ENCODE measurements at places on chromosomes 4 and X.

- DNase-seq = no peak
Observed at GRCh38 chrX:20740443-20740842, 473.7 kb upstream of the RPS6KA3 start.

DNA sequence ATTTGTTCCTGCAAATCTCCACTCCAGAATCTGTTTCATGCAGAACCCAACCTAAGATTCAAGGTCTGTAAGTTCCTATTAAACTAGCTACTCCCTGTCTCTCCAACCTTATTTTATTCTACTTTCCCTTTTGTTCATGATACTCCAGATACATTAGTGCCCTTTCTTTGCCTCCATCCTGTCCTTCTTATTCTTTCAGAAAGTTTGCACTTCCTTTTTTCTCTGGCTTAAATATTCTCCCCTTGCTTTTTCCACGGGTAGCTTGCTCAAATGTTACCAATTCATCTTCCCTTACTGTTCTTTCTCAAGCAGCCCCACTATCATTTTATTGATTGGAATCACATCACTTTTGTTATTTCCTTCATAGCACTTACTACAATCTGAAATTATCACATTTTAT lies 72.1 kb downstream of the CAMK2D start:
- DNase-seq = no peak

DNA sequence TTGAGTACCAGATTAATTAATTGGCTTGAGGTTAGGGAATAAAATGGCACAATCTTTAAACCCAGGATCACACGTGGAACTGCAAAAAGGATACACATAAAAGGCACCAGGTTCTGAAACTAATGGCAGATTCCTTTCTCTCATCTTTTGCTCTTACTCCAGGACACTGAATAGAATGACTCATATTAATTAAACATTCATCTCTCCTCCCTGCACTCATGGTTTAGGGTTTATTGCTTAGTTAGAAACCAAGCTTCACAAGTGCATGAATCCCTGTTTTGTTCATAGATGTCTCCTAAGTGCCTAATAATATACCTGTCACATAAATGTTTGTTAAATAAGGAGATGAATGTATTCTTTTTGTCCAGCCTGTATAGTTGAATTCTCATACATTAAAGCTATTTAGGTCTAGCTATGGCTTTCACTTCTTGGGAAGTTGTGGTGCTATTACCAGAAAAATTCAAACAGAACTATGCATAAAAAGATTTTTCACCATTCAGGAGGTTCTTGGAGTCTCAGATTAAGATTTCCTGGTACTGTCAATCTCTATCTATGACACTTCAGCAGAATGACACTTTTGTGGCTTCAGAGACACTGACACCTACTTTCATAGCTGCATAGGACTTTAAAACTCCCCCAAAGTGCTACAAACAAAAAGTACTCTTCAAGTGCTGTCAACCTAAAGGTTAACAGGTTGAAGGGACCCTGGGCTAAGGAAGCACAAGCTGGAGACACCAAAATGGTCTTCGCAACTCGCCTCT lies 7.4 kb downstream of the CORIN start:
- DNase-seq = no peak

DNA sequence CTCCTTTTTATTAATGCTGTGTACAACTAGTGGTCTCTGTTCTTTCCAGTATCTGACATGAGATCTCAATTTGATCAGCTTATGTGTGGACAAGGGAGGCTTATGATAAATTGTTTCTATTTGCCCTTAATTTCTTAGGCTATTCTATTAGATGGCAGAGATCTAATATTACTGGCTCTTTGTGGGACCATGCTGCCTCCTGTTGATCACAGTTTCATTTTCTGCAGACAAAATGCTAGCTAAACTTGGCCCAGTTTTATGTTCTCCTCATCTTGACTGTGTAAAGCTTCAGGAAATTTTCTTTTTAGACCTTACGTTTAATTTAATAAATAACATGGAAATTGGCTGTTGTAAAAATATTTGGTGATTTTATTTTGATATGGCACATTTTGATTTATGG lies 627.1 kb upstream of the AADAT start:
- no peak for DNase-seq

GRCh38 chrX:30582664-30583063 lies 5.1 kb upstream of the TASL start:
- DNase-seq = no peak

GRCh38 chrX:129779747-129780146 lies at the start of gene SASH3:
Gene SASH3 (plus strand): TSS chrX:129779949. CDS start chrX:129780098, 149 bp downstream.
- DNase-seq = no peak

DNA sequence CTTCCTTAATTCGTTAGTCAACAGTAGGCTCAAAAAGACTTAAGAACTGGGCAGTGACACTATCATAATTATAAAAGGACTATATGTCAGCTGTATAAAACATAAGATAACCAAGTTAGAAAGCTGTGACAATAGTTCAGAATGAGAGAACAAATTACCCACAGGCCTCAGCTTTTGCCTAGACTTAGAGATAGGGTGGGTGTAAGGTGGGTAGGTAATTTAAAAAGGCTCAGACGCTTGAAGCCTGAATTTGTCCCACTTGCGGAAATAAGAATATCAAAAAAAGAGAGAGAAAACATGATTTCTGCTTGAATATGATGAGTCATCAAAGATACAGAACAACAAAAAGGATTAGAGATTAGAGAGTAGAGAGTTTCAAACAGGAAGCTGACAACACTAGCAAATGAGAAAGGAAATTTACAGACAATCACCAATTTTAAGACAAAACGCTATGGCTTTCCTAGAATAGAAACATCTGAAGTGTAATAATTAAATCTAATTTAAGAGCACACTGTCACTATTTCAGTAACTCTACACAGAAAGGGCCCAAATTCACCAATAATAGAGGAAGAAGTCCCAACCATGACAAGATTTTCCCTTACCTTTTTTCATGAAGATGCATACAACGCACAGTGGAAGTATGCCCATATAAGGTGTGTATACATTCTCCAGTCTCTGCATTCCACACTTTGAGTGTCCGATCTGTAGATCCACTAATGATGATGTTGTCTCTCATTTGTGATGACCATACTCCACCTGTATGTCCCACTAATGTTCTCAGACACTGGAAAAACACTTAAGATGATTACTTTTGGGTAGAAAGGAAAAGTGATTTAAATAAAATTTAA lies 208.1 kb downstream of the FBXW7 start:
- no peak for DNase-seq

- DNase-seq = no peak
Observed at GRCh38 chrX:39984191-39984956, 113.4 kb downstream of the BCOR start.

GRCh38 chrX:152902502-152902820 lies 4.6 kb downstream of the ZNF185 start:
- DNase-seq = no peak

DNA sequence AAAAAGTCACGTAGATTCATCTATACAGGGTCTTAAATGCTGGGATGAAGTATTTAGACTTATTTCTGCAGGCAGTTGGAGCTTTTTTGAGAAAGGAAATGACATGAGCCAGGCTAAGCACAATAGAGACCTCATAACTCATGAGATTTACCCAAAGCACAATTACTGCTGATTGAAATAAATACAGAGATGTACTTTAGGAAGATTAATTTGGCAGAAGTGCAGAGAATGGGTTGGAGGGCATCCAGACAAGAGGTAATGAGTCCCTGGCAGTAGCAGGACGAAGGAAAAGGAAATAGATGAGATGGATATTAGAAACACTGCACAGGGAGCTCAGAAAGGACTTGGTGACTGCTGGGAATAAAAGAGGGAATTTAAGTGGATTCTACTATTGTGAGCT lies 129.1 kb downstream of the SHROOM4 start:
- no peak for DNase-seq

DNA sequence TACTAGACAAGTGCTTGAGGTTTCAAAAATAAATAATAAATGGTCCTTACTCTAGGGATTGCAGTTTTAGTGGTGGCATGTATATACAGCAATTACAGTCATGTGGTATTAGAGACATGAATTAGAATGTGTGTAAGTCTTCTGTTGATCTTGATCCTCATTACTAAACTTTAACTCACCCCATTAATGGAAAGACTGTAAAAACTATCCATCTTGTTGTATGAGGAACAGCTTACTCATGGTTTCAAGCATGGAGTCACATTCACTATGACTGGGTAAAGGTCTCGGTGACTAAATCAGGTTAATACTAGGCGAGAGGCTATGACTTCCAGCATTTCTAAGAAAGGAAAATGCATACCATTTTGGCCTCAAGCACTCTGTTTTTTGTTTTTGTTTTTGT lies 107.0 kb upstream of the HPGD start:
- no peak for DNase-seq

DNA sequence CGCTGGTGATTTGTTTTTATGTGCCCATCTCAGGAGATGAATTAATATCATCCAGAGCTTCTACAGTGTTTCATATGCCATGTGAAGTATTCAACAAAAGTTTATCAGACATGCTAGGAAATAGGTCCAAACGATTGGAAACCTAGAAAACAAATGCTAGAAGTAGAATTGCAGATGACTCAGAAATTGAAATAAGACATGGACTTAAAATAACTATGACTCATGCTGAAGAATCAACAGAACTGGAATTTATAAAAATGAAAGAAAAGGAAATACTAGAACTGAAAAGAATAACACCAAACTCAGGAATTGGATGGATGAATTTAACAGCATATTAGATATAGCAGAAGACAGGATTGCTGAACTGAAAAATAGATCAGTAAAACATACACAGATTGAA lies 172.7 kb upstream of the GIMD1 start:
- DNase-seq = no peak

DNA sequence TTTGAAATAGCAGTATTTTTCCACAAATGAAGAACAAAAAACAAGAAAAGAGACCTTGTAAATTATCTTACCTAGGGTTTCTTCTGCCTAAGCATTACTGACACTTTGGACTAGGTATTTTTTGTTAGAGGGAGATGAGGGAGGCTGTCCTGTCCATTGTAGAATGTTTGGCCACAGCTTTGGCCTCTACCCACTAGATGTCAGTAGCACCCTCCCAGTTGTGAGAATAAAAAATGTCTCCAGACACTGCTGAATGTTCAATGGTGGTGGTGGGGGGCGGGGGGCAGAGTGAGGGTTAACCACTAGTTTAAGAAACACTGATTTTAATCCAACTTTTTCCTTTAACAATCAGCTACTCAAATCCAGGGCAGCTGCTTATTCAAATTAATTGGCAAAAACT lies 25.8 kb downstream of the OTUD4 start:
- DNase-seq = no peak

GRCh38 chr4:158146736-158147135 lies 26.1 kb downstream of the GASK1B start:
- no peak for DNase-seq

GRCh38 chrX:6885909-6886308 lies 261.6 kb upstream of the STS start:
- no peak for DNase-seq

- DNase-seq = no peak
Observed at GRCh38 chr4:17494258-17495190, 17.4 kb downstream of the QDPR start.

DNA sequence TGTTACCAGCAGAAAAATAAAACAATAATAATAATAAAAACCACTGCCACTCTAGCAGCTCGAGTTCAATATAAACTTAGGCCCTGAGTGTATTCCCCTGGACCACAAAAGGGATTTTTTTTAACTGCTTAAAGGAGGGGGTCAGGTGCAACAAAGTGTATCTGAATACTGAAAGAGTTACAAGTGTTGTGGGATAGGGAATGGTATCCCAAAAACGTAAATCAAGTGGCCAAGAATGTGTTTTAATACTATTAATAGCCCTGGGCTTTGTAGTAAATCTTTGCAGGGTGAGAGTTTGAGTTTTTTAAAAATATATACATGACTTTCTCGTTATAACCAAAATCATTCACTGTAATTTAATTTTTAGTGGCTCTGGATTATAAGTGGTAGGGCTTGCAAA lies 860.1 kb upstream of the INTU start:
- no peak for DNase-seq

GRCh38 chrX:133005616-133006015 lies 47.2 kb upstream of the HS6ST2 start:
- no peak for DNase-seq

DNA sequence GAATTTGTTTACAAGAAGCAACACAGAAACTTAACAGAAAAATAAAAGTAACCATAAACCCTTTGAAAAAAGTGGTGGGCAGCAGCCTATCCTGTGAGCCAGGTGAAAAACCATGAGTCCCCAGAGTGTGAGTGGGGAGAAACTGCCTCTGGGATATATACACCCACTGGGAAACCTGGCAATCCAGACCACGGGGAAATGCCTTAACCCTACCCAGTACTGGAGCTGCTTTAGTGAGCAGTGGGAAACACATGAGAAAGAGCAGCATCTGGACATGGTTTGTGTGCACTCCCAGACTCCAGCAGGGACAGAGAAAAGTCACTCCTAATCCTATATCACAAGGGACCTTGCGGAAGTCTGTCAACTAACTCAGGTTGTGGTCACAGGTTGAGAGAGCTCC lies 39.4 kb downstream of the UGT2A2 start:
- DNase-seq = no peak

DNA sequence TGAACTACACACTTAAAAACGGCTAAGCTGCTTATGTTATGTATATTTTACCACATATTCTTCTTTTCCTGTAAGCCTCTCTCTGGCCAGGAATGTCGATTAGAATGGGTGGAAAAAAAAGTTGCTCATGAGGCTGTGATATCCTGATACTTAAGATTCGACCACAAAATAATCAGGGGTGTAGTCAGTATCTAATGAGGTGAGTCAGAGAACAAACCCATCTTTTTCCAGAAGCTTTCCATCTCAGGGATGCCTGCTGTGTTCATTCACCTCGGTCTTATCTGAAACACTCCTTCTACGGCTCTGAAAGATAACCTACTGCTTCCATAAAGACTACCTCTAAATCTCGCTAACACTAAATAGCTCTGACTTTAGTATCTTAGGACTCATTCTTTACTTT lies 142.7 kb upstream of the MAP3K15 start:
- no peak for DNase-seq

DNA sequence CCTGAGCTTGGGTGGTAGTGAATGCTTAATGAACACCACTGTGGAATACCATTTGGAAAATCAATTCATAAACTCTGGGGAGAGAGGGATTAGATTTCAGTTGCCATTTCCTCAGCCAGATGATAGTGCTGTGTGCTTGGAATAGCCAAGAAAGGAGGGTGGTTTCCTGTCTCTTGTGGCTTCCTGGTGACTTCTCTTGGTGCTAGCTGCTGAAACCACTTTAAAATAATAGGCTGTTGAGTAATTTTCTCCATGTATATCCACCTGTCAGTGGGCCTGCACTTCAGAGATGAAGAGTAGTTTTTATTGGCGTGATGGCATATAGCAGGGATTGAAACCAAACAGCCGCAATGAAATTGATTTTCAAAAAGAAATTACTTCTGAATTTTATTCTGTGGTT lies 11.8 kb downstream of the EDA start:
- no peak for DNase-seq

DNA sequence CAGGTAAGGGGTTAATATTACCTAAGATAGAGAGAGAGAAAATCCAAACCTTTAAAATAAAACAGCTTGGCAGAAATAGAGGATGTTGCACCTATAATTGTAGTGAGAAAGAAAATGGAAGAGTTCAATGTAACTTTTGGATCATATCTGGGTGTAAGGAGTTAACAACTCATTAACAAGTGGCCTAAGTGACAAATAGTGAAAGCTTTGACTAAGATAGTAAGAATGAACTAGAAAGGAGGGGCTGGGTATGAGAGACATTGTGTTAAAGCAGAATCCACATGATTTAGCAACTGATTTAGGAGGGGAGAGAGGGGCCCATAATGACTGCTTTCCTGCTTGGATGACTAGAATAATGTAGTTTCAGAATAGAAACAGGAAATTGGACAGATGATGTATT lies 761.0 kb downstream of the IL1RAPL1 start:
- no peak for DNase-seq
